ENCODE measurements at places on chromosomes 4 and X. TPM values are rescaled to one million over a fixed set of nuclear protein-coding genes. Genes with fewer than 3 reads are reported as not detected.

Gene CCNA2
- total RNA-seq = 0.36 TPM

Gene TBC1D8B
- total RNA-seq = 1.1 TPM

Gene HSD17B13
- 0.16 TPM for total RNA-seq

Gene MAGEA3
- total RNA-seq = not detected

Gene KLHL13
- total RNA-seq = 1.1 TPM

Gene GRIA3
- total RNA-seq = 0.24 TPM

Gene SEL1L3
- 0.73 TPM for total RNA-seq

- H3K27me3 ChIP-seq = no peaks in the 10 kb centered on the region
- DNase-seq = no peak
- no peaks in the 10 kb centered on the region for H3K36me3 ChIP-seq
Observed at GRCh38 chr4:89267392-89267791, 40.2 kb downstream of the GPRIN3 start.

DNA sequence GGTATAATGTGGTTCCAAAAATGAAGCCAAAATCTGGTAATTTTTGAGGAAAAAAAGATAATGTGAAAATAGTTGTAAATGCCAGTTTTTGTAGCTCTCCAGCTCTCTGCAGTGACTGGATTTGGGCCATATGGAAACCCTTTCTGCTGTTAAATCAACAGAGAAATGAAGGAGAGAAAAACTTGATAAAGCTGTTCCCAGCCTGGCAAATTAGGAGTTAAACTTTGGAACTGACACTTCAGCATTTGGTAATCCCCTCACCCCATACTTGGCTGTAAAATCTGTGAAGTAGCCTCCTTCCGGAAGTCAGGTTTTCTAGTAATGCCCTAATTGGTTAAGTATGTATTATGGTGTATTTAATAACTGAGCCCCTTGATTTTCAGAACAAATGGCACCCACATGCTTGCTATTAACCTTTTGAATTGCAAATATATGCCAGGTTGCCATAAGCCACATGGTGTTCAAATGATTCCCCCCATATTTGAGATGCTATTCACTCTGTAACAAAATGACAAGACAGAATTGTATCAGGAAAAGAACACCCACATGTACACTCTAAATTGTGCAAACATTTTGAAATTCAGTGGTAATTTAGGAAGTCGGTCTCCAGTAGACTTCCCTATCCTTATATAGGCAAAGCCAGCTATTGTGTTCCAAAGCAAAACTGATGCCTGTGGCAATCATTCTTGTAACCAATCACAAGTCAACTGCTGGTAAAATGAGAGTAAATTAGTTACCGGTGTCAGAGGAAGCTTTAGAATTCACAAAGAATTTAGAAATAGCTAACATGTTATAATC lies 96.3 kb upstream of the ADAMTS3 start:
- no peaks in the 10 kb centered on the region for H3K36me3 ChIP-seq
- no peak for DNase-seq
- no peak overlapping the region for H3K4me3 ChIP-seq
- H3K27ac ChIP-seq = no peak overlapping the region
- no peaks in the 10 kb centered on the region for H3K27me3 ChIP-seq
- H3K4me1 ChIP-seq = no peaks in the 10 kb centered on the region

DNA sequence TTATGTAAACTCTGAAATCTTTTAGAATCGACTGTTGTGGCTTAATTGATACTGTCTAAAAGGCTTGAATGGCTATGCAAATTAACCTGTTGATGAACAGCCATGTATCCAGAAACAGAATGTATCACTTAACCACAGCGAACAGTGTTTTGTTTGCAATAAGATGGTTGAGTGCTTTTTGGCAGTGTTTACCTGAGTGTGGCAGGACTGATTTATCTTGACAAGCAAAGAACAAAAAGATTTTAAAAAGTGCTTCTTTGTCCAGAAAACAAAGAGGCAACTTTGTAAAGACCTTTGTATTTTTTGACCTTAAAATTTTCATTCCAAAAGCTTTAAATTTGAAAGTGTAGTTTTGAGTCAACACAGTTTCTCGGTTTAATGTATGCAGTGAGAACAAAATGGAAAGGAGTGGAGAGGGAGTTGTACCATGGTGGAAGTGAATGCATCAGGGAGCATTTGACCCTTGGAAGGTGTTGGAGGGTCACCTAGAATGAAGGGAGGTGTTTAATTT lies 18.0 kb downstream of the ARHGAP10 start:
- no peak for DNase-seq
- no peaks in the 10 kb centered on the region for H3K27me3 ChIP-seq
- no peaks in the 10 kb centered on the region for H3K36me3 ChIP-seq
- H3K27ac ChIP-seq = no peak overlapping the region
- peaks cover 31% of the 10 kb centered on the region for H3K4me1 ChIP-seq

DNA sequence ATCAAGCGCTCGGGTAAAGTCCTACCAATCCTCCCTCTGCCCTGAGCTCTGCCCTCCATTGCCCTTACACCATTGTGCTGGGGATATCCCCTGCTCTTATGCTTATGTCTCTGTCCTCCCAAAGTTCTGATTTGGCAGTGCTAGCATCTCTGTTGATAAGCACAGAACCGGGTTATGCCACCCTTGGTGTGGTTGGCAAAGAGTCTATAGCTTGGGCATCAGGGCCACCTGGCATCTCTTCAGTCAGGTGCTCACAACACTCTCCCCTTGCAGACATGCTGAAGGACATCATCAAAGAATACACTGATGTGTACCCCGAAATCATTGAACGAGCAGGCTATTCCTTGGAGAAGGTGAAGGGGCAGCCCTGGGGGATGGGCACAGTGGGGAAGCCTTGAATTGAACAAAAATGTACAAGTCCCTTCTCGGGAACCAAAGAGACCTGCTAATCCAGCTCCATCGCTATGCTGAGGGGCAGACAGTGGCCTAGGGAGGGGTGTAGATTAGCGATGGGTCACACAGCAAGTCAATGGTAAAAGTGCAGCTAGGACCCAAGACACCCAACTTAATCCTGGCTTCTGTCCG lies 3.8 kb downstream of the MAGED2 start:
- H3K27ac ChIP-seq = no peak overlapping the region
- H3K36me3 ChIP-seq = no peaks in the 10 kb centered on the region
- no peaks in the 10 kb centered on the region for H3K4me1 ChIP-seq
- no peak for DNase-seq
- H3K4me3 ChIP-seq = no peak overlapping the region

DNA sequence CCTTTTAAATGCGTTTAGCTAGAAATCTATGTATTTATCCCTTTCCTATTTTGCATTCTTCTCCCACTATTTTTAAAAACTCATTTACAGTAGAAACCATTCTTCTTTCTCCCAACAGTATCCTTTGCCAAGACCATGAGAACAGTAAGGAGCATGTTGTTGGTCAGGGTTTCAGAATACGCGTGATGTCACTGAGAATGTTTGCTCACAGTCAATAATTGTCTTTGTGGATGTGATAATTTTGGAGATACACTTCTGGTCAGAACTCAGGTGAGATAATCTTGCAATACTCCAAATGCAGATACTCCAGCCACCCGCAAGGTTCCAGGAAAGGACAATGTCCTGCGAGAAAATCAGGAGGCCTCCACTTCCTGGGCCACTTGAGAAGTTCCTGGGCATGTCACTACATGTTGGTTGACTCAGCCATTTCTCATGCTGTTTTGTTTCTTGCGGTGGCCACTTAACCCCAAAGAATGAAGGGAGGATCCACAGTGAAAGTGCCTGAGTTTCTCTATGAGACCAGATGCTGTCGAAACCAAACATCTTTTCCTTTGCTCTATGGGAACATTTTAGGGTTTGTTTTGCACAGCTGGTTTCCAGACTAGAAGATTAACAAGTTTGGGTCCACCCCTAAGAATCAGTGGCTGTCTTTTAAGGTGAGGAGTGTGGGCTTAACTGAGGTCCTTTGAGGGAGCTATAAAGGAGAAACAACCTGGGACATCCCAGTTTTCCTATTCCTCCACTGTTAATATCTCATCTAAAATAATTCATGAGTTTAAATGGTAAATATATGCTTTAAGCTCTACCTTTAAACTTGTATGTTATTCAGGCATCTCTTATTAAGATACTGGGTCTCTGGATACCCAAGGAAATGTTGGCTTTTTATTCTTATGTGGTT lies 116.0 kb downstream of the SOWAHB start:
- no peaks in the 10 kb centered on the region for H3K36me3 ChIP-seq
- H3K4me1 ChIP-seq = no peaks in the 10 kb centered on the region
- H3K4me3 ChIP-seq = no peak overlapping the region
- no peak for DNase-seq
- H3K27me3 ChIP-seq = no peaks in the 10 kb centered on the region
- no peak overlapping the region for H3K27ac ChIP-seq

DNA sequence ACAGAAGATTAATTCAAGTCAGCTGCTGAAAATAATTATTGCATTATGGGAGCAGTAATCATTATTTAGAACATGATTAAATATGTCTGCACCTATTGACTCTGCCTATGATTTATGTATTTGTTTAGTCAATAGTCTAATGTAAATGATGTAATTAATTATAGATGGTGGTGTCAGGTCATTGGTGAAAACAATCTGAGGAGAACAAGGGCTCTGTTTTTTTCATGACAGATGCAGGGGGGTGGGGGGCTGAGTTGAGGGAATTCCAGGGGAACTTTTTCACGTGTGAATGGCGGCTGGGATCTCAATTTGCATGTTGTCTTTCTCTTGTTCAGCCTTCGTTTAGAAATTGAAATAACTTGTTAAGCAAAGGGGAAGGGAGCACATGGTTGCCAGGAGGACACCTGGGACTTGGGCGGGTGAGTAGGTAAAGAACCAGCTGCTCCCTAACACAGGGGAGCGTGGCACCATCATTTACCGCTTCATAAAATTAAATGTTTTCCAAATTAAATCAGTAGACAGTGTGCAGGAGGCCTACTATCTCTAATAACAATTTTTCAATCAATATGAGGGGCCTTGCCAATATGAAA lies 65.4 kb downstream of the NKX6-1 start:
- DNase-seq = no peak
- H3K4me3 ChIP-seq = no peak overlapping the region
- H3K4me1 ChIP-seq = no peaks in the 10 kb centered on the region
- H3K36me3 ChIP-seq = no peaks in the 10 kb centered on the region
- H3K27me3 ChIP-seq = no peaks in the 10 kb centered on the region

- no peaks in the 10 kb centered on the region for H3K27me3 ChIP-seq
- no peak for DNase-seq
- H3K4me1 ChIP-seq = no peaks in the 10 kb centered on the region
- H3K4me3 ChIP-seq = no peak overlapping the region
- no peaks in the 10 kb centered on the region for H3K36me3 ChIP-seq
- H3K27ac ChIP-seq = no peak overlapping the region
Observed at GRCh38 chrX:2545144-2545543, 44.4 kb upstream of the DHRSX start.

- H3K4me3 ChIP-seq = no peak overlapping the region
- no peak for DNase-seq
Observed at GRCh38 chr4:165393704-165394103, 14.9 kb downstream of the CPE start.

- H3K27me3 ChIP-seq = peaks cover 38% of the 10 kb centered on the region
- peaks cover 11% of the 10 kb centered on the region for H3K4me1 ChIP-seq
- no peaks in the 10 kb centered on the region for H3K36me3 ChIP-seq
- H3K4me3 ChIP-seq = no peak within 1 kb of the TSS
- H3K27ac ChIP-seq = no peak within 1 kb of the TSS
- no peak for DNase-seq
Observed at GRCh38 chr4:157220371-157220881, at the start of gene GRIA2. Gene GRIA2, plus strand, starts transcription at chr4:157220728. Its CDS starts 315 bp downstream, at chr4:157221043.

GRCh38 chr4:112673686-112674085 lies 36.7 kb downstream of the LARP7 start:
- no peaks in the 10 kb centered on the region for H3K27me3 ChIP-seq
- peaks cover 24% of the 10 kb centered on the region for H3K4me1 ChIP-seq
- no peak overlapping the region for H3K4me3 ChIP-seq
- no peaks in the 10 kb centered on the region for H3K36me3 ChIP-seq

DNA sequence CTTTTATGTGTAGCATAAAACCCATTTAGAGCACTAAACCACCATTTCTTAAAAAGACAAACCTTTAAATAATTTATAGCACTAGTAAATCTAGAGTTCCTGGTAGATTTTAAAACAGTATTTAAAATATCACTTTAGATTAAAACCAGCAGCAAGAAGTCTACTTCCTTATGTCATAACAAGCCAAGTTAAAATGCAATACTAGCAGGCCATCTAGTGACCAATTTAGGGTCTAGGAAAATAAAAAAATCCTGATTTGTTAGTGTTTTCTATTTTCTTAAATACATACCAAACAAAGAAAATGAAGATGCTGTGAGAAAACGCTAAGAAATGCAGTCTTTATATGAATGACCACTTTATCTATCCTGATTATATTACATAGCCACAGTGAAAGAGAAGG lies 53.9 kb downstream of the PAPSS1 start:
- DNase-seq = no peak
- no peaks in the 10 kb centered on the region for H3K36me3 ChIP-seq
- H3K27me3 ChIP-seq = no peaks in the 10 kb centered on the region
- no peak overlapping the region for H3K4me3 ChIP-seq
- peaks cover 4% of the 10 kb centered on the region for H3K4me1 ChIP-seq

GRCh38 chr4:79598801-79599200 lies 190.8 kb upstream of the GK2 start:
- H3K36me3 ChIP-seq = no peaks in the 10 kb centered on the region
- no peaks in the 10 kb centered on the region for H3K27me3 ChIP-seq
- peak; percentile 39 for DNase-seq
- H3K27ac ChIP-seq = peak overlapping the region; percentile 64
- peaks cover 5% of the 10 kb centered on the region for H3K4me1 ChIP-seq

DNA sequence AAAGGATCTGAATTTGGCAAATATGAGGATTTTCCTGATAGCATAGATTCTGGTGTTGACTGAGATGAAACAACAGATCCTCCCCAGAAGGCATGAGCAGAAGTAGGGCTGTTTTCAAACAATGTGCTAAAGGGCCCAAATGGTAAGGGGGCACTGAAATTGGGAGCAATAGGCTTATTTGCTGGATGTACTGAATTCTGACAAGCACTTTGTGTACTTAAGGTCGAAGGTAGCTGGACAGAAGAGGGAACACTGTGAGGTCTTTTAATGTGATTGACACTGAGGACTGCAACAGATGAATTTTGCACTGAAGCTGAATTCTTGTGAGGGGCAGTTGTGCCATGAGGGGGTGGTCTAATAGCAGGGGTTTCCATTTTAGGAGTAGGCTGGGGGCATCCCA lies 21.2 kb upstream of the COX18 start:
- H3K4me1 ChIP-seq = no peaks in the 10 kb centered on the region
- H3K4me3 ChIP-seq = no peak overlapping the region
- no peak overlapping the region for H3K27ac ChIP-seq
- DNase-seq = no peak
- H3K36me3 ChIP-seq = peaks cover 3% of the 10 kb centered on the region
- no peaks in the 10 kb centered on the region for H3K27me3 ChIP-seq

Measured in gastrocnemius medialis (tissue), 4 donors.